ENCODE measurements at places on chromosomes 2 and 18.

DNA sequence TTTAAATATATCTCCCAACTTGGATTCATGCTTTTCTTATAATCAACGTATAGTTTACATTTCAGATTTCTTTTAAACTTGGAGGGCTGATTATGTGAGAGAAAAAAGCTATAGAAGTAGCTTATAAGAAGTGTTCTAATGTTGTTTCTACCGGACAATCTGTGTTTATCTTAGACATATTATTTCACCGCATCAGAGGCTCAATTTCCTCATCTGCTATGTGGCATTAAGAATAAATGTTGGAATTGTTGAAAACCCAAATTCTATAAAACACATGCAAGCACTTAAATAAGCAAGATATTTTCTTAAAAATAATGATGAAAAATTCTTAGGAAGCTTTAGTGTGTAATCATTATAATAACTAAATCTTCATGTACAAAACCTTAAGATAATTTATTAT lies 407.9 kb downstream of the HRH4 start:
- no peak for DNase-seq

DNA sequence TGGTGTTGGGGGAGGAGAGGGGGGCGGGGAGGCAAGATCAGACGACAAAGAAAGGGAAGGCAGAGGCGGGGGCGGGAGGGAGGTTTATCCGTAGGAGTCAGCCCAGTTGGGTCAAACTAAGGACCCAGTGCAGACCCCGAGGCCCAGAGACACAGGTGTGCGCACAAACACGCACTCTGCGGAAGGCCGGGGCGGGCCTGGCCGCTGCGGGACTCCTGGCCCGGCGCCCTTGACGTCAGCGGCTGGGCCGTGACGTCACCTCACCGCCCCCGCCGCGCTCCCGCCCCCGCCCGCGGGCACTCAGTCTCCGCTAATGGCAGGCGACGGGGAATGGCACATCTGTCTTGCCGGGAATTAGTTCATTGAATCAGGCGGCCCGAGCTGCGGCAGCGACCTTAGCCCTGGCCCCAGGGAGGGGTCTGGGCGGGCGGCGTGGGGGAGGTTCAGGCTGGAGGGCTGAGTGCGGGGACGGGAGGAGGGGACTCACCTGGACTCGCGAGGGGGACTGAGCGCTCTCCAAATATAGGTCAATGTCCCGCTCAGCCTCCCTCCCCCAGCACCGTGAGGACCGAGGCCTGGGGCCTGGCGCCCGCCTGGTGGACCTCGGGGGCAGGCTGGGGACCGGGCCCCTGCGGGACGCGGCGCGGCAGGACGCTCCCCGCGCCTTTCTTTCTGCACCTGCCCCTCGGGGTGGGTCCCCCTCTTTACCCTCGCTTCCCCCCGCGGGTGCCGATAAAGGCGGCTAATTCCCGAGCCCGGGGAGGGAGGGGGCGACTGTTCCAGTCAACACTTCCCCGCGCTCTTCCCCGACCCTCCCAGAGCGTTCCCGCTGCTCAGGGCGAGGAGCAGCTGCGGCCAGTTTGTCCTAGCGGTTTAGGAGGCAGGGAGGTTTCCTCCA lies 15.5 kb upstream of the ECEL1 start:
- DNase-seq: peak; percentile 32

DNA sequence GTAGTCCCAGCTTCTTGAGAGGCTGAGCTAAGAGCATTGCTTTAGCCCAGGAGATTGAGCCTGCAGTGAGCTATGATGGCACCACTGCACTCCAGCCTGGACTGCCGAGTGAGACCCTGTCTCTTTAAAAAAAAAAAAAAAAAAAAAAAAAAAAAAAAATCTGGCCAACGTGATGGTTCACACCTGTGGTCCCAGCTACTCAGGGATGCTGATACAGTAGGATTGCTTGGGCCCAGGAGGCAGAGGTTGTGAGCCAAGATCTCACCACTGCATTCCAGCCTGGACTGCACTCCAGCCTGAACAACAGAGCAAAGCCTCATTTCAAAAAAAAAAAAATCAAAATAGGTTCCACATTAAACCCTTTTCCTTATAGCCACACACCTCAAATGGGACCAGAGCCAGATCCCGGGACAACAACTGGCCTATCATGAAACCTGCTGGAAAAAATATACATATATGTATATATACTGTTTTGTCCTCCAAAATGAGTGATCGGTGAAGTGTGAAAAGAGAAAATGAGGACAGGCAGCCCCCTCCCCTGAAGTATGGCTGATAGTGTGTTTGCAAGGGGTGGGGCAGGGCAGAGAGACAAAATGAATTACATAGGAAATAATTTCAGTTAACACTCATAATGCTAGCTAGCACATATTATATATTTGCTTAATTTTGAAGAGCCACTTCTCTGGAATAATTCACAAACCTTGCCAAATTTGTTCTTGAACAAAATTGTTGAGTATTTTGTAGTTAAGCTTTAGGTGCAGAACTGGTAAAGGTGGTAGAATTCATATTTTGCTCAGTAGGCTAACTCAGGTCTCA lies 22.9 kb downstream of the MAPRE2 start:
- no peak for DNase-seq

DNA sequence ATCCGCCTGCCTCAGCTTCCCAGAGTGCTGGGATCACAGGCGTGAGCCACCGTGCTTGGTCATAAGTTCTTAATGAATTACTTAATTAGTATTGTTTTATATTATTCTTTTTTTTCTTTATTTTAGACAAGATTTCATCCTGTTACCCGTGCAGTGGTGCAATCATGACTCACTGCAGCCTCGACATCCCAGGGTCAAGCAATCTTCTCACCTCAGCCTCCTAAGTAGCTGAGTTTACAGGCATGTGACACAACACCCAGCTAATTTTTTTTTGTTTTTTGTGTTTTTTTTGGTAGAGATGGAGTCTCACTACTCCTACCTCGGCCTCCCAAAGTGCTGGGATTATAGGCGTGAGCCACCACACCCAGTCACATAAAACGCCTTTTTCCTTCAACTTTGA lies 17.3 kb downstream of the C2orf42 start:
- DNase-seq: no peak

DNA sequence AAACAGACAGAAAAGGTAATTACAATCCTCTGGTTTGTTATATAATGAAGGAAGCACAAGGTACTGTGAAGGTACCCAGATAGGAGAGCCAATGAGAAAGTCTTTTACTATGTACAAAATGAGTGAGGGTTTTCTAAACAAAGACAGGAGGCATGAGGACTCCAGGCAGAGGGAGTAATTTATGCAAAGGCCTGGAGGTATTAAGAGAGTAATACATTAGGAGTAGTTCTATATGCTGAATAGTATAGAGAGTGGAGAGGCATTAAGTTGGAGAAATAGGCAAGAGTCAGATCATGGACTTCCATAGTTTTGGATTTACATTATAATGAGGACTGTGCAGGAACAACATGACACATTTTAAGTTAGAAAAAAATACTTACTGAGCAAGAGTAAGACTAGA lies 216.0 kb downstream of the SCG2 start:
- DNase-seq: no peak

- DNase-seq: no peak
These were observed 145.0 kb downstream of the ZBTB7C start for GRCh38 chr18:48263914-48264902.

- no peak for DNase-seq
These were observed 1.3 kb upstream of the TBC1D8 start for GRCh38 chr2:101152272-101153076.

GRCh38 chr2:132844585-132844984 lies 174.6 kb upstream of the LYPD1 start:
- no peak for DNase-seq

DNA sequence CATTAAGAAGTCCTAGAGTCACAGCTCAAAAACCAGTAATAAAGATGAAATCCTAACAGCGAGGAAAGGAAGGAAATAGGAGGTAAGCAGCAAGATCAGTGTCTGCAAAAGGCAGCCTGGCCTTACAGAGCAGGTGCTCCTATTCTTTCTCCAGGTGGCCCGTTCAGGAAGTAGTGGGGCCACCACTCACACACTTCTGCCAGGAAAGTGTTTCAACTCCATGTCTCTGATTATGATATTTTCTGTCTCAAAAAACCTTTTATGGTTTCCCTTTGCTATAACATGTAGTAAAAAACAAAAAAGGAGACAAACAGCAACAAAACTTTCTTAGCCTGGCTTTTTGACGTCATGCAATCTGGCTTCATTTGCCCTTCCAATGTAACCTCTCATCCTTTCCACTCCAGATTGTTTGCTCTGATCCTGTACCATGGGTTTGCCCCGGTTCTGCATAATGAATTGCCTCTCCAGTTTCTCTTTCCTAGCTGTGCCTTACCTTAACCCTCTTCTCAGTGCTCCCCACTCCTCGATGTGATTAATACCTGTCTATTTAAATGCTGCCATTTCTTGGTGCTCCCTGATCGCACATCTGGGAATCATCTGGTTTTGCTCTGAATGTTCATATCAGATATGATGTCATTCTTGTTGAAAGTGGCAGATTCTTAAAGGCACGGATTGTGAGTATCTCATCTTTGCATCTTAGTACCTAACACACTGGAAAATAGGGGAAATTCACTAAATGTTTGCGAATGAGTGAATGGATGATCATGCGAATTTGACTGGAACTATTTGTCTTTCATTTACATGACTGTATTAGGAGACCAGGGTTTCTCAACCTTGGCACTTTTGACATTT lies 50.6 kb upstream of the PTPRM start:
- no peak for DNase-seq

GRCh38 chr2:197191177-197191939 lies 119.2 kb downstream of the ANKRD44 start:
- DNase-seq: no peak

All from stimulated activated CD4-positive, alpha-beta T cell treated with anti-CD3 and anti-CD28 coated beads, TNF-alpha, amount 100 ng/mL, for 4 hours (primary cell).